Esophagus mucosa (tissue), 1 donor: ENCODE measurements at places on chromosomes 4 and X. TPM values are rescaled to one million over a fixed set of nuclear protein-coding genes. Genes with fewer than 3 reads are reported as not detected.

The NAP1L3 gene
- total RNA-seq: 0.08 TPM

The PPP2R2C gene
- 65.7 TPM for total RNA-seq

The ADGRG4 gene
- total RNA-seq: not detected

The LNX1 gene
- 23.8 TPM for total RNA-seq

The HSD17B13 gene
- not detected for total RNA-seq

The DDIT4L gene
- total RNA-seq: 0.56 TPM

The PCGF3 gene
- 30.5 TPM for total RNA-seq

The MAGEA10 gene
- total RNA-seq: not detected

The GALNTL6 gene
- total RNA-seq: not detected

The CT83 gene
- total RNA-seq: not detected

The NDNF gene
- 0.44 TPM for total RNA-seq

The RENBP gene
- total RNA-seq: 0.52 TPM

The MSX1 gene
- total RNA-seq: 0.36 TPM

The PCDH18 gene
- total RNA-seq: 2.8 TPM

The TCEAL6 gene
- total RNA-seq: not detected

The P2RY8 gene
- total RNA-seq: 0.52 TPM

The ETFDH gene
- 30.4 TPM for total RNA-seq

The PNMA5 gene
- total RNA-seq: not detected

The TRAPPC11 gene
- 22.7 TPM for total RNA-seq

The TLL1 gene
- 1.5 TPM for total RNA-seq

The SOX3 gene
- total RNA-seq: not detected

The PNMA3 gene
- 0.08 TPM for total RNA-seq

The DMRTC1 gene
- not detected for total RNA-seq

The SMIM14 gene
- 39.9 TPM for total RNA-seq

The BCAP31 gene
- total RNA-seq: 191 TPM

The GABRG1 gene
- not detected for total RNA-seq

The CBLL2 gene
- not detected for total RNA-seq

The SLITRK4 gene
- total RNA-seq: 0.32 TPM

The SULT1B1 gene
- total RNA-seq: 1.3 TPM

The PASD1 gene
- total RNA-seq: not detected

The IQCM gene
- total RNA-seq: not detected

The APELA gene
- not detected for total RNA-seq

The NUDT10 gene
- total RNA-seq: not detected

The ARMCX2 gene
- total RNA-seq: 3.4 TPM

The SATL1 gene
- not detected for total RNA-seq

The KDR gene
- 4.2 TPM for total RNA-seq

The ACOT9 gene
- 7.2 TPM for total RNA-seq

The CXCL13 gene
- total RNA-seq: 9.0 TPM
